ENCODE measurements at places on chromosomes 5 and 9.

- DNase-seq = no peak
Observed at GRCh38 chr9:36746415-36746814, 173.7 kb downstream of the MELK start.

DNA sequence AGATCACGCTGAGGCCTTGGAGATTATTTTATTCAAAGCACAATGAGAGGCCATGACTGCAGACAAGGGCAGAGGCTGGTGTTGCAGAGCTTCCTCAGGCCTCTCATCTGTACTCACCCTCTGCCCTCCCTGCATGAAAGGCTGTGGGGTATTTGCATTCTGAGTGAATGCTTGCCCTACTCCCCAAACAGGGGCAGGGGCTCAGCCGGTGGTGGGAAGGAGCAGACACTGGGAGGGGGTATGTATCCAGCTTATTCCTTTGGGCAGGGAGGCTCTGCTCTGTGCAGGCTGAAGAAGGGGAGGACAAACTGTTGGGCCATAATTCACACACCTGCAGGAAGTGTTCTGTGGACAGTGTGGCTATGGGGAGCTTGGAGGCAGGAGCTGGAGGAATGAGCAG is 148.4 kb upstream of the PANK3 start:
- no peak for DNase-seq

DNA sequence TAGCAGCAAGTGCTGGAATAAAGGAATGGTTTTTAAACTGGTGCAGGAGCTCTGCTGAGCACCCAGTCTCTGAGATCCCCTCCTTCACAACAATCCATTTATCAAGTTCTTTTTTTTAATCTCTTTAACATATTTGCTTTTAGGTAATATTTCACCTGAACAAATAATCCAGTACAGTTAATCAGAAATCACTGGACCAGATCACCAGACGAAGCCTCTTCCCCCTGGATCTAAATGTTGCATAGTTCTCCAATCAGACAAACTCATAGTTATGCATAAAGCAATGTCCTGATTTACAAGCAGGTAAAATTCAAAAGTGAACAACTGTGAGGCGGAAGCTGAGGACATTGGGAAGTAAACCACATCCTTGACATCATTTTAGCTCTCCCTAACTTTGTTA is 657.7 kb upstream of the RORB start:
- DNase-seq = no peak

DNA sequence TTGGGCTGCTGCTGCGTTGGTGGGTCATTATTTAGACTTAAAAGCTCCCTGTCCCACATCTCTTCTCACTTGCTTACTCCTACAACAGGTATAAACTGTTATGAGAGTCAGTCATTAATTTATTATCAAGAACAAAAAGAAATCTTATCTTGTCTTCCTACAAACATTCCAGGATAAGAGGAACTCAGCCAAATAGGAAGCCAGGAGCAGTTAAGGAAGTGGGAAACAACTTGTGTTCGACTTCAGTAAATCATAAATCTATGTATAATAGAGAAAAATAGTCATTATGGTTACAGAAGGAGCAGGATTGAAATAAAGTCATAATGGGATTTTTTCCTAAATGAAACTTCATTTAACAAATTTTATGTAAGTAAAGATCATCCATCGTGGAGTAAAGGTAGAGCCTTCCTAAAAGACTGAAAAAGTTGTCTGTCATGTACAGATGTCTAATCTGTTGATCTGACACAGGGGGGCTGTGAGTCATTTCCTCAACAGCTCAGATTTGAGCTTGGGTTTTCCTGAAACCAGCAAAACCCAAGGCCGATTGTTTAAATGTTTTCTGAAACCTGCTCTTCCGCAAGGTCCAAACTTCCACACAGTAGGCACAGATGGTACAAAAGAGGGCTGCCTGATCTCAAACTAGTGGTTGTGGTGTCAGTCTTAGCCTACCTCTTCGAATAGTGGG is 25.3 kb upstream of the LRRTM2 start:
- DNase-seq = no peak

DNA sequence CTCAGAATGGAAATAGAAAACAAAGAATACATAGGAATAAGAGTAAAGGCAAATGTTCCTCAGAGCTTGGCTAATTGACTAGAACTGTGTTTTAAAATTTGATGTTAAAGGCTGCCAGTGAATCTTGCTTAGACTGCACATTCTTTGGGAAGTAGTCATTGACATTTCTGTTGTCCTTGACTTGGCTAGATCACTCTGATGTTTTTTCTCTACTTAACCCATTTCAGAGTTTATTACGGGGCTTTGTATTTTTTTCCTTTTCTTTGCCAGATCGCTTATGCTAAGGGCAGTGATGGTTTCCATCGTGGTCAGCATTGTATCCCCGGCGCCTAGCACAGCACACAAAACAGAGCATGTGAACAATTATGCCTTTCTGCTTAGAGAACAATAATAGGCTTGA is 1126.7 kb upstream of the CDH9 start:
- no peak for DNase-seq

DNA sequence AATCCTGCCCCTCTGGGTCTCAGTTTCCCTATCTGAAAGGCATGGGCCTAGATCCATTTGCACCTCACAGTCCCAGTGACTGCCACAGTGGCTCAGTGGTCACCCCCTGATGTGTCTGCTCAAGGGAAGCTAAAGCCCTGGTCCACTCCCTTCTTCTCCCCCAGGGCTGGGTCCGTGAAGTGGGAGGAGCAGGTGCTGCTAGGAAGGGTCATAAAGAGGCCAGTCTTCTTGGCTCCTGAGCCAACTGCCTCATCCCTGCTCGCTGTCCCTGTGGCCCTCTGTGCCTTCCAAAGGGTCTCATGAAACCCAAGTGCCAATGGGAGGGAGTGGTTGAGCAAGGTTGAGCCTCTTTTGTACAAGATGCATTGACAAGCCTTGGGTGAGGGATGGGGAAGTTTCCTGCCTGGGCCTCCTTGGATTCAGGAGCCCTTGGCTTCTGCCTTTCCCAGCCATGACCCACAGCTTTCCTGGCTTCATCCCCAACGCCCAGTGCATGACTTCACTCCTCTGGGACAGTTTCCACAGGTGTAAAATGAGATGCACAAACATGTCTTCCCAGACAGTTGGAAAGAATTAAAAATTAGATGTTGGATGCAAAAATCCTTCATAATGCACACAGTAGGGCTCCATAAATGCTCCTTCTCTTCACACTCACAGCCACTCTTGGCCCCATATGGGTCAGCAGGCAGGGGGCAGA is 1.6 kb upstream of the SLC6A7 start:
- DNase-seq = no peak

DNA sequence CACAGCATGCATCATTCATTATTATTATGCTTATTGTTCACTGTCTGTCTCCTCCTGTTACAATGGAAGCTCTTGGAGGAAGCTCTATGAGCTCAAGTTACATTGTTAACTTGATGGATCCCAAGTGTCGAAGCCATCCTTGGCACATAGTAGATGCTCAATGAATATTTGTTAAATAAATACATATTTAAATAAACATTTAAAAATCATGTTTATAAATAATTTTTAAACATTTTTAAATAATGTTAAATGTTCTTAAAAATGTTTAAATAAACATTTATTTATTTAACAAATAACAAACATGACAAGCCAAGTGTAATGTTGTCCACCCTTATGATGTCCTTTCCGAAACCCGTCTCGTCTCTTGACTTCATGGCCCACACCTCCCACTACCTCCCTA is 69.5 kb downstream of the USP20 start:
- no peak for DNase-seq

DNA sequence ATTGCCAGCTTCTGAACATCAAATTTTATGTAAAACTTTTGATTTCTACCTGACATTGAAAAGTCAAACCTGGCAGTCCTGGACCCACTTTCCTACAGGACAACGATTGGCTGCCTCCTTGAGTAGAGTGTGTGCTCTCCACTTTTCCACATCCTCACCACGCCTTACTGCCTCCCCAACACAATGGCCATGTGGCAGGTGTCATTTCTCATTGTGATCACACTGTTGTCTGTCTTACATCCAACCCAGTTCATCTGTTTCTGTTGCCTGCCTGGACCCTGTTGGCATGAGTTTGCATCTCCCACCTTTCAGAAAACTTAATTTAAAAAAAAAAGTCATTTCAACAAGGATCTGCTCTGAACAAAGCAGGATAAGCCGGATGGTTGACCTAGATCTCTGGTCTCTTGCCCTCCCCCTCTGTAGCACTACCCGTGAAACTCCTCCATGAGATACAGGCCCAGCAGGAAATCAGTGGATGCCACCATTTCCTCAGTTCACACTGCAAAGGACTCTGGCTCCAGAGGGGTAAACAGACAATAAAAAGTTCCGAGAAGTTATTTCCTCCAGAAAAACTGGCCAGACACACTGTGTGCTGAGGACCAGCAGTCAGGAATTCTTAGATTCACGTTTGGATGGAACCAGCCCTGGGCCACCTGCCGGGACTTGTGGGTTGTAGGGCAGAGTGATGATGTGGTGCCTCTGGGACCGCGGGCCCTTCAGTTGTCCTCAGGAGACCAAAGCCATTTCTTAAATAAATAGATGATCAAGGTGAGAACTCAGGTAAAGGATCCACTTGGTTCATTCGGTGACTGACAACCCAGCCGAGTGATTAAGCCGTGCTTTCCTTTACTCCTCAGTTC is 48.6 kb downstream of the AMBP start:
- DNase-seq = no peak

GRCh38 chr5:151469386-151469785 is 22.0 kb downstream of the SLC36A1 start:
- no peak for DNase-seq

DNA sequence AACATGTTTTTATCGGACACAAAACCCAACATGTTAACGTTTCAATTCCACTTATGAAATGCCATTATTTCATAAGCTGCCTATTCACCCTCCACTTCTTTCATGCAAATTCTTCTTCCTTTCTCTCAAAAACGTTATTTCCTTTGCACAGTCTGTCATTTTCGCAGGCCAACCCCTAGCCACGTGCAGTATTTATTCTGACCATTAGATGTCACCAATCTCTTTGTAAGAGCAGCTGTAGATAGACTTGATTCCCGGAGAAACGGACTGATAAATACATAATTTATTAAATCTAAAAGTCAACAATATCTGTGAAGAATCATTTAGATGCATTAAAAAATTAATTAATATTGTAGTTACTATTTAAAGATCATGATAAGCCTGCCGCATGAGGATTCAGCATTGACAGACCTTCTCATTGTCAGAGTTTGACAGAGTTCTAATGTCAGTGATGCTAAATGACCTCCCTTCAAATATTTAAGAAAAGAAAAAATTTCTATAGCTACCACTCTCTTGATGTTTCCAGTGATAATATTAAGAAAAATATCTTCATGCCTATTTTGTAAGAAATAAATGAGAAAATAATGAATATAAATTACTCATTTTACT is 933.6 kb downstream of the CDH12 start:
- no peak for DNase-seq

DNA sequence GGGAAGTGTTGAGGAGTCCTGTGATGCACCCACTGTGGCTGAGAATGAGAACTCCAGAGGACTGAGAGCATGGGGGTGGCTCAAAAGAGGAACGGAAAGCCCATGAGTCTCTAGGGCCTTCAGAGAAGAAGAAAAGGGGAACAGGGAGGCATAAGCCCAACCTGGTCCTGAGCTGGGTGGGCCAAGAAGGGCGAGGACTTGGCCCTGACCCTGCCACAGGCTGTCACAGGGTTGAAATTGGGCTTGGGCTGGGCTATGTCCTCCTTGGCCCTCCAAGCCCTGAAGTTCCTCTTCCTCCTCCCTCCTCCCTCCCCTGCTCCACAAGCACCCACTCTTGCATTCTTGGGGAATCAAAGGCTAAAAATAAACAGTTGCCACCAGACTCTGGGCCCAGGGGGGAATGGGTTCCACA is 49.3 kb upstream of the PPARGC1B start:
- peak; percentile 68 for DNase-seq

DNA sequence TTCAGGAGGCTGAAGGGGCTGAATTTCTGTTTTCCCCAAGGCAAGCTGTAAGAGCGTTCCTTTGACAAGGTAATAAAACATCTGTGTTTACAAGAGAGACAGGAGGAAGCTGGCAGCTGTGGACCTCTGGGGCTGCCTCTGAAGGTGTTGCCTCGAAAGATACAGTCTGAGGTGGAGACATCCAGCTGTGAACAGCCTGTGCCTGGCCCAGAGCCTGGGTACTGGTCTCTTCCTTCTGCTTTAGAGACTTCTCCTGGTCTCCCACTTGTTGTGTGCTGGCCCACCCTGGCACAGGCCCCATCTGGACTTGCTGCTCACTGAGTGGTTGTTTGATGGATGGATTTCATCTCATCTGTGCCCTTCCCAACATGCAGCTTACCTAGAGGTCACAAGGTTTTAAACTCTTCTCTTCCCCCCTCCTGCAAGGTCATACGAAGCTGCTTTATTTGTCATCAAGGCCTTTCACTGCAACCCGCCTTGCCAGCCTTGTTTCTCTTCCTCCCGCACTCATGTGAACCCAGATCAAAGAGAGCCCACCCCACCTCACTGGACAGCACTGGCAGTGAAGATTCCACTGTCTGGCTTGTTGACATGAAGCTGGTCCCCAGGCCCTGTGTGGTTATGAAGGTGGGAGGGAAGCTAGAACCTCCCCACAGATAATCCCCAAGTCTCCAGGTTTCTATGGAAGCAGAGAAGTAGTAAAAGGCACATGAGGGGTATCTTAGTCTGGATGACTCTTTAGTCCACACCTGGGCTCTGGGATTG is 35.0 kb upstream of the ALDH1B1 start:
- no peak for DNase-seq

- no peak for DNase-seq
Observed at GRCh38 chr5:64384765-64385164, 121.0 kb upstream of the RGS7BP start.

DNA sequence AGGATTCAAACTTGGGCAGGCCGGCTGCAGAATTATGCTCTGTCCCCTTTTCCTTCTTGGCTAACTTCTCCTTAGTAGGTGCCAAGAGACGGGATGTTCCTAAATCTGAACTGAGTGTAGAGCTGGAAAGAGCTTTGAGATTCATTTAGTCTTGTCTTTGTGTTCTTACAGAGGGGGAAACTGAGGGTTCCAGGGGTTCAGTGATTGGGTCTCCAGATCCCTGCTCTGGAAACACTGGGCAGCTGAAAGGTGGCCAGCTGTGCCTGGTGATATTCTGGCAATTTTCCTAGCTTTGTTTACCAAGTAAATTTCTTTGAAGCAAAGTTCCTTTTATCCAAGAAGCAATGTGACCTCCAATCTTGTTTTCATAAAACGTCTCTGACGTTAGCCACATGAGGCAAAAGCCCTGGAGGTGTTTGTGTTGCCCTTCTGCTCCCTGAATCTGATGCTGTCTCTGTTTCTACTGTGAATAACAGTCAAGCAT is 288.7 kb downstream of the ZSWIM6 start:
- peak; percentile 80 for DNase-seq

DNA sequence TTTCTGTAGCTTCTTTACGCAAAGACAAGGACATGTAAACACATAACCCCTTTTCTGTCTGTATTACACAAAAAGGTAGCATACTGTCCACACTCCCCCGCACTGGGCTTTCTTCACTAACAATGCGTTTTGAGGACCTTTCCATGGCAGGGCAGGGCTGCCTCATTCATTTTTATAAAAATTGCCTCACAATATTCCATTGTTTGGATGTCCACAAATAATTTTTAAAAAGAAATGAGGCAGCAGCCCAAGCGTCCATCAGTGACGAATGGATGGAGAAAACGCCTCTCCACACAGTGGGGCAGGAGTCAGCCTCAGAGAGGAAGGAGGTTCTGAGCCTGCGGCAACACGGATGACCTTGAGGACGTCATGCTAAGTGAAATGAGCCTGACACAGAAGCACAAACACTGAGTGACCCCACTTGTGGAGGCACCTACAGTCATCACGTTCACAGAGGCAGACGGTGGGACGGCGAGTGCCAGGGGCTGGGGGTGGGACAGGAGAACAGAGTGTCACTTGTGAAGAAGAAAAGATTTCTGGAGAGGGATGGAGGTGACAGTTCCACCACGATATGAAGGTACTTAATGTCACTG is 67.8 kb downstream of the RASGEF1C start:
- DNase-seq = no peak
